Upper lobe of right lung (tissue), 1 donor: ENCODE measurements at places on chromosomes 11 and 22.

DNA sequence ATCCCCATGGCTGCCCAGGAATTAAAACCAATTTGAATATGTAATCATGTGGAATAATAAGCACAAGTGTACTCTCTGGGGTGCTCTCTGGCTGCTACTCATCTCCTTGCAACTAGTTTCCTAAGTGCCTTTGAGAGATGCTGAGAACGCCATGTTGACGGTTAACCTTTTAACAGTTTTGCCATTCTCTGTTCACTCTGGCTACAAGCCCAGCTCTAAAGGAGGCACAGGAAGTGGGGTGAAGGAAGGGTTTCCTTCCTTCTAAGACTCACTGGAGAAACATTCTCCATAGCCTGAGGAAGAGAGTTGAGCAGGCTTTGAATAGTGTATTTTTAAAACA lies 122.0 kb upstream of the ZC3H12C start:
- no peak for DNase-seq

DNA sequence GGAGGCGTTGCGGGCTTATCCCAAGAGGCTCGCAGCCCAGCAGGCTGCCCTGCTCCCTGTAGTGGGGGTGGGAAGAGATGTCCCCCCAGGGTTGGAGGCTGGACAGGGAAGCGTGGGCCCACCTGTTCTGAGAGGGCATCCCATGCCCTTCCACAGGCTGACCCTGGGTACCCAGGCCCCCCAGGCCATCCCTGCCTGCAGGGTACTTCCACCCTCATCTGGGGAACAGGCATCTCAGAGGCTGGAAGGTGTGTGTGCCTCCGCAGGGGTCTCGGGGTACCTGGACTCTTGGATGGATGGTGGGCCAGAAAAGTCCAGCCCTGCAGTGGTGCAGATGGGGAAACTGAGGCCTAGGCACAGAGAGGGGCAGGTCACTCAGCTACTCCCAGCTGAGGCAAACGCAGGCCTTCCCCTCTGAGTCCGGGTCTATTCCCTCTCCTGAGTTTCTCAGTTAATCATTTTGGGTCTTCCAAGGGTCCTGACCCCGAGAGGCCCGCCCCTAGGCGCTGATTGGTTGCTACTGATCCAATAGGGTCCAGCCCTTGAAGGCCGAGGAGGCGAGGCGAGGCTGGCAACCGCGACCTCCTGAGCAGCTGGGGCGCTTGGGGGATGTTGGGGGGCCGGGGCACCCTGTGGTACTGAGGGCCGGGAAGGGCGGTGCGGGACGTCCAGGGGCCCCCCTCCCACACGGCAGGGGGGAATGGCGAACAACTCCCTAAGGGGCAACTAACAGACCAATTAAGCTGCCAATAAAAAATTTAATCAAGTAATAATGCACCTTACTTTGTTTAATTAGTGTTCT lies 23.8 kb downstream of the FLRT1 start:
- no peak for DNase-seq

DNA sequence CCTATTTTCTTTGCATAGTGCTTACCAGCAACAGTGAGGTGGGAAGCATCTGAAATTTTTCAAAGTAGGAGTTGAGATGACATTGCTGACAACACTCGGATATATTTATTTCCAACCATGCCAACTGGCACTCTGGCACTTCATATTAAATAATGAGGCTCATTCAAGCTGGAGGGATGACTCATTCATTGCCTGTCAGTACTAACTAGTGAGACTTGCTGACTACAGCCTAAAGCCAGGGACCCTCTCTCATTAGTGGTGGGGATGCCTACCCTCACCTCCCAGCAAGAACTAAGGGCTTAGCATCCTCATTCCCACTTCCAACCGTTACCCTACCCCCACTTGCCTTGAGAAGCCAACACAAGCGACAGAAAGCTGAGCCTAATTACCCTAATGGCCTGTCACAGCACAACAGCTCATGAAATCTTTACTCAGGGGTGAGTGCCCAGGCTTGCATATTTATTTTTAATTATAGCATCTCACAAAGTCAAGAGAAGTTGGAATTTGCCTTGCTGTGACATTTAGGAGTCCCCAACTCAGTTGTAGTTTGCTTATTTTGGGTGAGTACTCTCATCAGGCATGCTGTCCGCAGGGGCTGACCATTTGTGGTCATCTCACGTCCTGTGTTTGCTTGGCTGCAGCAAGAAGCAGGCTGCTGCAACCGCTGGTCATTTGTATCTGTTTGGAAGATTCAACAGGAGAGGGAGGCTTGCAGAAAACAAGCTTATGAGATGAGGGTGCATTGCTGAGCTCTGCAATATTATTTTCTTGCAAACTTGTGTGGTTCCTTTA lies 181.6 kb upstream of the POU2AF2 start:
- no peak for DNase-seq

- DNase-seq, result no peak
These were observed 26.1 kb upstream of the TTLL12 start for GRCh38 chr22:43213051-43213450.

GRCh38 chr11:71356280-71356876 lies 91.8 kb downstream of the DHCR7 start:
- no peak for DNase-seq

- no peak for DNase-seq
These were observed 2.2 kb downstream of the SLC3A2 start for GRCh38 chr11:62882788-62883501.

DNA sequence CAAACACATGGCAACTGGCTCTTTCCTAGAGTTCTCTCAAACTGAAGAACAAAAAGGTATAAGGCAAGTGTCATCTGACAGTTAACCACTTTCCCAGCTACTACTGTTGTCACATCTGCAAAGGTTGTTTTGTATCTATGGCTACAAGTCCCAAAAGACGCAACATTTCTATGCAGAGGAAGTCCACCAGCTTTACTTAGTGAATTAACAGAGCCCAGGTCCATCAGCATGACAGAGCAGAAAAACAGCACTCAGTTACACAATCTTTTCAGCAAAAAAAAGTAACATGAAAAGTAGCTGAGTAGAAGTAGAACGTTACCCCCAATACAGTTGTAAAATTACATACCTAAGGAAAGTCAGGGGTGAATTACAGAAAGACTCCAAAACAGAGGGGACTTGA lies 12.1 kb downstream of the CPSF7 start:
- no peak for DNase-seq

GRCh38 chr11:35377262-35377661 lies 42.1 kb downstream of the SLC1A2 start:
- no peak for DNase-seq

GRCh38 chr11:57493507-57494503 lies 21.7 kb downstream of the SLC43A1 start:
- peak; percentile 86 for DNase-seq

DNA sequence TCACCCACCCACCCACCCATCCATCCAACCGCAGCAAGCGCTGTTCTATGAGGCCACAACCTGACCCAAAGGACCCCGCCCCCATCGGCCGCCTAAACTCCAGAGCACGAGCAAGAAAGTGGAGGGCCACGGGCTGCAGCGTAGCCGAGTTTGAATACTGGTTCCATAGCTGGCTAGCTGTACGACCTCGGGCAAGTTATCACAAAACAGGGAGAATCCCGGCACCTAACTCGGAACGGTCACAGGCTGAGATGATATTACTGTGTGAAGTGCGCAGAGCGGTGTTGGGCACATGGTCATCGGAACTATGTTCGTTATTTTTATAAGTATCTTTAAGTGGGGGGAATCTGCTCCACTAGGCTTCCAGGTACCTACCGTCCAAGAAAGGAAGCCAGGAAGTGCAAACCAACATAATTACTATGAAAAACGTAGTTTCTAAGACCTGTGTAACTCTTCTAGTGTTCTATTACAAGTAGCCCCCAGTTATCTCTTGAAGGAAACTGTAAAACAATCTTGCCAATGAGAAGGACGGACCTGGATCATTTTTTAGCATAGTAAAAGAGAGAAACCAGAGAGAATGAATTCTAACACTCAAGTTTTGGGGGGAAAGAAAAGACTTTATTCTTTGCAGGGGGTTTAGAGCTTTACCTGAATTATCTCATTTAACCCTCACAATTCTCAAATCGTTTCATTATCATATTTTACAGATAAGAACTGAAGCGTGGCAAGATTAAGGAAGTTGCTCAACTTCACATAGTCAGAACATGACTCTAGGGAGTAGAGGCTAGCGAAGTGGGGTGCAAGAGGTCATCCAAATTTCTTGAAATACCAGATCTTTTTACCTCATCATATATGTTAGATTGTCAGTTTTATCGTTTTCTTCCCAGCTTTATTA lies 663 bp upstream of the BUD13 start:
- no peak for DNase-seq

DNA sequence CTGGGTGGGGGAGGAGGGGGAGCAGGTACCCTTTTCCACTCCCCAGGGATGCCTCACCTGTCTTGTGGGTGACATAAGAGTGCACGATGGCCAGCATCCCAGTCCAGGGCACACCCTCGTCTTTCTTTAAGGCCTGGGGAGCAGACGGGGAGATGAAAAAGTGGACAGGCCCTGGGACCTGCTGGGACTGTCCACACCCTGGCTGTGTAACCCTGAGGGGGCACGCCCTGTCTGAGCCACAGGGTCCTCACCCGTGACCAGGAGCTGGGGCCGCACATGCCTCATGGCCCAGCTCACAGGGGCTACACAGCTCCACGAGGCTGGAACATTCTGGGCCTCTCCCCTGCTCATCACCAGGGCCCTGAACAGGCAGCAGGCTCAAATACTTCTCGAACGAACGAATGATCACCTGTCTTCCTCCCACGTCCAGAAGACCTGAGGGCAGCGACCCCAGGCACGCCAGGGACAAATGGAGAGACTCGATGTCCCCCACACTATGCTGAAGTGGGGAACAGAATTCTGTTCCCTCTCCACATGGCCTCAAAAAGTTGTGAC lies 123.9 kb downstream of the PHF21B start:
- DNase-seq, result peak; percentile 44

DNA sequence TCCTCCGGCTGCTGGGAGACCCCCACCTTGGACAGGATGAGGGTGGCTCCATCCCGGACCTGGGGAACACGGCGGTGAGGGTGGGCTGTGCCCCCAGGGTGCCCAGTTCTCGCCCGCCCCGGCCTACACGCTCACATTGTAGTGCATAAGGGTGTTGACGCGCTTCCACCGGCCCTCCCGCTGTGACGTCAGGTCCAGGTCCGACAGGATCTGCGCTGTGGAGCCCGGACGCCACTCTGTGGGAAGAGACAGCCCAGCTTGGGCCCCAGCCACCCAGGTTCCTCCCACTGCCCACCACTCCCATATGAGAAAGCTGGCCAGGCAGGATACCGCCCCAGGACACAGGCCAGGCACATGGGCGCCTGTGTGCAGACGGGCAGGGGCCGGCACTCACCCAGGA lies 8.3 kb upstream of the MAPK11 start:
- no peak for DNase-seq

DNA sequence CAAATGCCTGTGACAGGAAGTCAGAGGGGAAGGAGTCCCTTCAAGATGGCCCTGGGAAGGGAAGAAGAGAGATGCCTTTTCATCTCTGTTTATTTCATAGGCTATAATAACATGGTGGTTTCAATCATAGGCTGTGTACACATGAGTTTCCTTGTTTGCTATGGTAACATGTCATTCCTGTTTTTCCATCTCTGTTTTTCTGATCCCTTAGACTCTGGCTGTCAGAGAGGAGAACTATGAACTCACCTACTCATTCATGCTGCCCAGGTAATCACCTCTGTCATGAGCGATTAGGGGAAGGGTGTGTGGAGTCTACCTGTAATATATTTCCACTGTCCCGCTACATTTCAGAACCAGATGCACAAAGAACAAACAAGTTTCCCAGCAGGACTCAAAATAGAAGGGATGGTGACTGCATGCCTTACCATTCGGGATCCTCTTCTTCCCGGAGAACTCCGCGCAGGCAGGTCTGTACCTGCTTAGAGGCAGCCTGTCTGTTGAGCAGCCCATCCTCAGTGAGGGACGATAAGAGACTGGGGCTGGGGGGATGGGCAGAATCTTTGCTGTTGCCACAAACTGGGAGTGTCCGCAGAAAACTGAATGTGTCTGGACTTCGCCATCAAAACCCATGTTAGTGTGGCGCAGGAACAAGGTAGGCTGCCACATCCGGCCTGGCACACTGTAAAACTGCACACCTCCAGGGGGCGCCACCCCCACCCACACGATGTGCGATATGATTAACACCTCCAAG lies 7.1 kb upstream of the PEX26 start:
- DNase-seq, result peak; percentile 25

DNA sequence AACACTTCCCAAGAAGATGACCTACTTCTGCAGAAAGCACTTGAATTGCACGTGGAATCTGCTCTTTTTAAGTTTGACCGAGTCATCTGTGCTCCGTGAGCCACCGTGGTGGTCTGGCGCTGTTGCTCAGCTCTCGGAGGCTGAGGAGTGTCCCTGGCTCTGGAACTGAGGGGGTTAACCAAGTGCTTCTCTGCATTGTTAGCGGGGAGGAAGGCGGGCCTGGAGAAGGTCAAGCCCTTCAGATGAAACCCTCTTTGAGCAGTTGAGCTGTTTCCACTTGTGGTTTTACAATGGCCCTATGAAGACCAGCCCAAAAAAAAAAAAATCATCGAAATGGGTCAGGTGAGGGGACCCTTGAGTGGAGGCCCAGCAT lies 286.4 kb downstream of the NTM start:
- no peak for DNase-seq

- DNase-seq, result peak; percentile 47
These were observed 141.3 kb downstream of the ST3GAL4 start for GRCh38 chr11:126496576-126497337.

DNA sequence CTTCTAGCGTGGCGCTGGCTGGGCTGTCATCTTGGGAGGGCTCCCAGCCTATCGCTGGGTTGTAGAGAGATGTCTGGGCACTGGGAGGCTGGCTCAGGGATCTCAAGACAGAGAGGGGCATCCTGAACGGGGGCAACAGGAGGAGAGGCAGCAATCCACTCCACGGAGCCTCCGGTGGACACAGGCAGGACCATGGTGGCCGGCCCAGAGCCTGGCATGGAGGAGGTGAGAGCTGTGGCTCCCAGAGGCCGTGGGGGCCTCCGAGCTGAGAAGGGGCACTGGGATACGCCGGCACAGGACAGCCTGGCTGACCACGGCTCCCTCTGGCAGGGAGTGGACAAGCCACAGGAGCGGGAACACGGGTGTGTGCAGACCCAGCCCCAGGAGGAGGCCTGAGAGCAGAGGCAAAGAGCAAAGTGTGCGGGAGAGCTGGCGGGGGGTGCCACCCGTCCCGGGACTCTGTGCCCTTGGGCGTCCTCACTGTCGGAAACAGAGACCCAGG lies 9.1 kb downstream of the MRGPRF start:
- peak; percentile 56 for DNase-seq

- no peak for DNase-seq
These were observed 52.0 kb upstream of the DEPDC7 start for GRCh38 chr11:32963721-32964120.

GRCh38 chr11:113277907-113278306 lies 36.5 kb upstream of the TTC12 start:
- DNase-seq, result no peak
